Stimulated activated CD4-positive, alpha-beta T cell treated with anti-CD3 and anti-CD28 coated beads, Interleukin-12 subunit alpha, Interleukin-12 subunit beta, amount 100 ng/mL, for 4 hours (primary cell): ENCODE measurements at places on chromosomes 2 and 18.

GRCh38 chr18:8811115-8811514, 105.8 kb downstream of the MTCL1 start:
- DNase-seq: no peak

GRCh38 chr2:25243995-25244394, 75.6 kb upstream of the POMC start:
- no peak for DNase-seq

- no peak for DNase-seq
Observed at GRCh38 chr2:119481501-119482455, 42.5 kb downstream of the SCTR start.

DNA sequence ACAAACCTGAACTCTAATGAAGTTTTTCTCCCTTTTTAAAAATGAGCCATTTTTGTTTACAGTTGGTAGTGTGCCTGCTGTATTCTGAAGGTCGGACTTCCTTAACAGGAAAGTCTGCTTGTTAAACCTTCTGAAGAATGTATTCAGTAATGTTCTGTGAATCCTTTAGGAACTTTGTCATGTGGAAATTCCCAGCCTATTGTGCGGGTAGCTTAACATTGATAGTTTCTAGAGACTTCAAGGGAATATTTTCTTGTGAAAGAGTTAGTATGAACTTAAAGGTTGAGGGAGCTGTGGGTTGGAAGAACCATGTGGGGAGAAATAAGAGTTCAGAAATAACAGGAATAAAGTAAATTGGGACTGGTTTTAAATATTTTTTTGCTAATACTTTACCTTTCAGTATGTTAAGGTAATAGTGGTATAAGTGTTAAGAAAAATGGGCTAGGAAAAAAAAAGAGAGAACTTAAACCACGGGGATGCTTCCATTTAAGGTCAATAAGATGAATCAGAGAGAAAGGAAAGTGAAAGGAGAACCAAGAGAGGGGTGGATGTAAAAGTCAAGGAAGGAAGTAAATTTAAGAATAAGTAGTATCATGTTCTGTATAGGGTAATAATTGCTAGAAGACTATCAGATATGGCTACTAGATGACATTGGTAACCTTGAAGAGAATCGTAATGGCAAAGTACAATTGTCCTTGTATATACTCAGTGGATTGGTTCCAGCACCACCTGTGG, 90.5 kb downstream of the PMS1 start:
- DNase-seq: no peak

- DNase-seq: no peak
Observed at GRCh38 chr2:169365029-169365480, 2.7 kb upstream of the LRP2 start.

- no peak for DNase-seq
Observed at GRCh38 chr2:10538224-10538894, 90.2 kb upstream of the ODC1 start.

DNA sequence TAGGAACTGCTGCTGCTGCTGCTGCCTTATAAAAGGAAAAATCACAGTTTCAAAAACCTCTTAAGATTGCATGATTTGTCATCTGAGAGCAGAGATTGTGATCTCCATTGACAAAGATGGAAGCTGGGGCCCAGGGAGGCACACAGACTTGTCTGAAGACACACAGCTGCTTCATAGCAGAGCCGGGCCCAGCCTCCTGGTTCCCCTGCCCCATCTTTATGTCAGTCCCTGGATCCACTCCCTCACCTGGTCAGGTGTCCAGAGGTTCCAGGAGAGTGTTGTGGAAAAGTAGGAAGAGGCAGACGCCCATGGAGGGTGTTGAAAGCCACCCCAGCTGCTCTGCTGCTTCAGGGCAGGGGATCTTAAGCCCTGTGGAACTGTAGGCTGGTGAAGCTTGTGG, 20.0 kb downstream of the STEAP3 start:
- DNase-seq: no peak

GRCh38 chr2:197159661-197160211, 150.8 kb downstream of the ANKRD44 start:
- no peak for DNase-seq

DNA sequence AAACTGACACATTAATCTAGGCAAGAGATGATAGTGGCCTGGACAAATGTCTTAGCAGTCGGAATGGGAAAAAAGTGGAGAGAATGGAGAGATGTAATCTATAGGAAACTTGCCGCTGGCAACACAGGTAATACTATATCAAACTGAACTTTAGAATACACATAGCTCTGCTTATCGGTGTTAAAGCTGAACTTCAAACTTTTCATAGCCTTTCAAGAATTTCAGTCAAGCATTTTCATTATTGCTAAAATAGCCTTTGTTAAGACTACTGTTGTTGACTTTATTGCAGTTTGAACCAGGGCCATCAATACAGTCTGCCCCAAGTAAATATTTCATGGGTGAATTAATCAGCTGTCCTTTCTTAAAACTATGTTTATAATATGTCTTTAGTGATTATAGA, 12.9 kb upstream of the CHST9 start:
- DNase-seq: no peak

DNA sequence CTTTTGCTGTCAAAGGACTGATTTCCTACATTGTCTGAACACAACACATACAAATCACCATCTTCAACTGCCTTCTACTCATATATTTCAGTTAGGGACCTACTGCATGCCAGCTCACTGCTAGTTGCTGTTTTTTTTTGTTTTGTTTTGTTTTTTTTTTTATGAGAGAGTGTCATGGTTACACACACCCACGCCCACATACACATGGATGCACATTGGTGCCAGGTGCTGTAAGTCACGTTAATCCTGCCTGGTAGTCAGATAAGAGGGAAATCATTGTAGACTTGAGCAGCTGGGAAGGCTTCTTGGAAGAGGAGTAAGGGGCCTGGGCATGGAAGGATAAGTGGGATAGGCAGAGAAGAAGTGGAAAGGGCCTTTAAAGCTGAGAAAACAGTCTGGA, 209.9 kb downstream of the TDRD15 start:
- no peak for DNase-seq

- DNase-seq: no peak
Observed at GRCh38 chr18:74284980-74285355, 6.8 kb downstream of the CYB5A start.

DNA sequence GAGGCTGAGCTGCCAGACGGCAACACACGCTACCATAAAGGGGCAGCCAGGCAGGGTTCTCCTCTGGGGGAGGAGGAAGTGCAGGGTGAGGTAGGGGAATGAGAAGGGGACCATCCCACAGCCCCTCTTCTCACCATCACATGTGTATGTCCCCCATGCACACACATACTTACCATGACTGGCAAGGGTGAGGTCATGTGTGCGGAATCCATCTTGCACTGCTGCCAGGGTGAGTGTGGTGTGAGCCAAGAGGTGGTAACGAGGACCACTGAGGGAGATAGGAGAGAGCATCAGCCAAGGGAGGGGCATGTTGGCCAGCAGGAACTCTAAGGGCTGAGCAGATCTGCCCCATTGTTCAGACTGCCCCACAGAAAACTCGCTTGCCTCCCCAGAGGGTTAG, 7.1 kb downstream of the WDR54 start:
- no peak for DNase-seq

- DNase-seq: no peak
Observed at GRCh38 chr2:225894236-225894980, 494.9 kb downstream of the NYAP2 start.

DNA sequence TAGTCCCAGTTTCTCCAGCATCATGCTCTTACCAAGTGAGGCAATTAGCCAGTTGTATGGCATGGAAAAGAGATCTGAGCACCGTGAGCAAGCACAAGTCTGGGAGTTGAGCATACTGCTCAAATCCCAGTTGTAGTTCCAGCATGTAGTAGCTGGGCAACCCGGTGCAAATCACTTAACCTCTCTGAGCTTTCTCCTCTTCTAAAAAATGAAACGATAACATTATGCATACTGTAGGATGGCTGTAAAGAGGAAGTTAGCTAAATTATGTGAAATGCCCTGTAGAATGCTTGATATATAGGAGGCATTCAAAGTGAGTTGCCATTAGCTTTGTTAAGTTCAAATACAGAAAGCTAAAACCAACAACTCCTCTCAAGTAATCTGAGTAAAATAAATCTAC, 164.0 kb upstream of the ZEB2 start:
- no peak for DNase-seq

DNA sequence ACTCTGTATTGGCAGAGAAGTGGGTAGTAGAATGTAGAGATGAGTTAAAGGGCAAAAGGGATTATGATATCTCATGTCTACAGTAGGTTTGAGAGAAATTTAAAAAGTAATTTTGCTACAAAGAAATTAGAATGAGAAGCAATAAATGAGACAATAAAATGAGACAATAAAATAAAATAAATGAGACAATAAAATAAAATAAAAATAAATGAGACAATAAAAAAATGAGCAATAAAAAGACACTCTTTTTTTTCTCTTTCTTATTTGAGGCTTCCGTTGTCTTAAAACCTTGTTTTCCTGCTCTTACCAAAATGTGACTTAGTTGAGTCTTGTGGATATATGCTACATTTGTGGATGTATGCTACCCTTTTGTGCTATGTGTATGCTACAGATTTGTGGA, 615.4 kb upstream of the PKDCC start:
- DNase-seq: no peak

- no peak for DNase-seq
Observed at GRCh38 chr2:43569921-43570320, 25.9 kb downstream of the THADA start.

DNA sequence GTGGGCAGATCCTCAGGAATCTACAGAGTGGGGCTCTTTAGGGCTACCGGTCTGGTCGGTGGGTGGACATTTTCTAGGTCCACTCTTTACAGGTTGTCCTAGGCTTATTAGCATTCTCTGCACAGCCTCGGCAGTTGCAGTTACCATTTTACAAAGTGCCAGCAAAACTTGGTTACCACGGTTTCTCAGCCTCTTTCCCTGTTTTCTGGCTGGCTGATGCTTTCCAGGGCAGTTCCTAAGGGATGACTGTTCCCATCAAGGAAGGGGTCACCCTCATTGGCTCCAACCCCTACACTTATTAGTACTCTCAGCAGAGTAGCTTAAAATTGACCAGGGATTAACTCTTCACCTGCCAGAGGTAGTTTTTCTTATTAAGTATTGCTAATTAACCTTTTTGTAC, 2.0 kb upstream of the AQP4 start:
- DNase-seq: no peak

DNA sequence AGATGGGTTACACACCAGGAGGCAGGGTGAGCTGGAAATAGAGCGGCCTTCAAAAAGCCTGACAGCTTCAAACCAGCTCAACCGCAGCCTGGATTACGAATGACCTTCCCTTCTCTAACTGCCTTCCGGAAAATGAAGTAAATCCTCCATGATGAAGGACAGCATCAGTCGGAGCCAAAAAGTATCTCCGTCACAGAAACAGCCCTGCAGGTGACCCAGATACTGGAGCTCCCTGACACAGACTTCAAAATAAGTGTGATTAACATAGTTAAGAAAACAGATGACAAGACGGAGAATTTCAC, 10.3 kb upstream of the CIB4 start:
- DNase-seq: no peak

DNA sequence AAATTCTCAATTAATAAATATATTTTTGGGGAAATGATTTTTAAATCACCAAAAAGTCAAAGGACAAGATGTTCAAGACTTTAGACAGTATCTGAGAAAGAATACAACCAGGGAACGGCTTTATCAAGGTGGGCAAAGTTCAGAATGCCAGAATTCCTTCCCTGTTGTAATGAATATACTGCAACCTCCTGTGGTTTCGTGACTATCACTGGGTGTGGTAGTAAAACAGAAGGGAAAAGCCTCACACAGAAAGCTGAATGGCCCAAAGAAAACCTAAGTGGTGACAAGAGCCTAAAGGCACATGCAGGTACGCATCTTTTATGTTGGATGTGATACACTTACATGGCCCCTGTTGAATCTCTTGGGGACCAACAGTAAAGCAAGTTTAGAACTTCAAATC, 37.1 kb downstream of the MBD2 start:
- no peak for DNase-seq

DNA sequence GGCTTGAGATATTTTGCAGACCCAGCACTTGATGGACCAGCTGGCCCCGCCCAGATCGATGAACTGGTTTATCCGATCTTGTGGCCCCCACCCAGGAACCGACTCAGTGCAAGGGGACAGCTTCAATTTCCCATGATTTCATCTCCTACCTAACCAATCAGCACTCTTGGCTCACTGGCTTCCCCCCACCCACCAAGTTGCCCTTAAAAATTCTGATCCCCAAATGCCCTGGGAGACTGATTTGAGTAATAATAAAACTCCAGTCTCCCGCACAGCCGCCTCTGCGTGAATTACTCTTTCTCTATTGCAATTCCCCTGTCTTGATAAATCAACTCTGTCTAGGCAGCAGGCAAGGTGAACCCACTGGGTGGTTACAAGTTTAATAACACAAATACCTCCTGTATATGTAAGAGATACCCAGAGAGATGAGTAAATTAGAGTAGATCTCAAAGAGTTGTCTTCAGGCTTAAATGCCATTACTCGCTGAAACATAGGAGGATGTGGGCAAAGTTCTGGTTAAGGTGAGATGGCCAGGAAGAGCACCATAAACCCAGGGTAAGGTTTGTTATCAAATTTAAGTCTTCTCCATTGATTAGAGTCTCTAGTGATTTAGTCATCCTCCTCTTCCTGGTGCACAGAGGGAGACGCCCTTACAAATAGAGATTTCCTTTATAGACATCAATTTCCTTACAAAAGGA, 222.8 kb downstream of the ARL4C start:
- DNase-seq: no peak

GRCh38 chr2:176851200-176851888, 361.2 kb upstream of the HNRNPA3 start:
- DNase-seq: no peak

- no peak for DNase-seq
Observed at GRCh38 chr18:8901019-8901418, 195.7 kb downstream of the MTCL1 start.

GRCh38 chr18:27996801-27997272, 180.1 kb downstream of the CDH2 start:
- no peak for DNase-seq

- DNase-seq: no peak
Observed at GRCh38 chr2:113965644-113966043, 75.8 kb downstream of the ACTR3 start.

DNA sequence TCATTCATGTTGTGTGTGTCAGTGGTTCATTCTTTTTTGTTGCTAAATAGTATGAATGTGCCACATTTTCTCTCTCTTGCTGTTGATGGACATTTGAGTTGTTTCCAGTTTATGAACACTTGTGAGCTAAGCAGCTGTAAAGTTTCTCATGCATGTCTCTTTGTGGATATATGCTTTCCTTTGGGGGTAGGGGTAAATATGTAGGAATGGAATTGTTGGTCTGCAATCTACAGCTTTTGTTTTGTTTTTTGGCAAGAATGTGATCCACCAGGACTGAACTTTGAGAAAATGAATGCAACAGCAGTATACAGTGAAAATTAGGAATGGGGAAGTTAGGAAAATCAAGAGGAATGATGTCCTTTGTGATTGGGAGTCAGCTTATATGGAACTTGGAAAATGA, 226.3 kb downstream of the CDCA7 start:
- no peak for DNase-seq
